ENCODE measurements at places on chromosomes 2 and 18.

GRCh38 chr2:23661276-23662050, 265.5 kb downstream of the ATAD2B start:
- no peak for DNase-seq

DNA sequence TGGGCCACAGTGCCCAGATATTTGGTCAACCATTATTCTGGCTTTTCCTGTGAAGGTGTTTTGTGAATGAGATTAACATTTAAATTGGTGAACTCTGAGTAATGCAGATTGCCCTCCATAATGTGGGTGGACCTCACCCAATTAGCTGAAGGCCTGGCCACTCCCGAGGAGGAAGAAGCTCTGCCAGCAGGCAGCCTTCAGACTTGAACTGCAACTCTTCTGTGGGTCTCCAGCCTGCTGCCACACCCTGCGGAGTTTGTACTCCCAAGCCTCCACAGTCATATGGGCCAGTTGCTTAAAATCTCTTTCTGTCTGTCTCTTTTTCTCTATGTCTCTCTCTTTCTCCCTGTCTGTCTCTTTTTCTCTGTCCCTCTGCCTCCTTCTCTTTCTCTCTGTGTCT, 262.7 kb downstream of the MYCN start:
- DNase-seq: no peak

- no peak for DNase-seq
Observed at GRCh38 chr18:57547260-57547659, 39.2 kb downstream of the FECH start.

- no peak for DNase-seq
Observed at GRCh38 chr18:61924550-61924949, 31.7 kb upstream of the RNF152 start.

GRCh38 chr2:140711867-140712266, 1418.9 kb downstream of the LRP1B start:
- no peak for DNase-seq

DNA sequence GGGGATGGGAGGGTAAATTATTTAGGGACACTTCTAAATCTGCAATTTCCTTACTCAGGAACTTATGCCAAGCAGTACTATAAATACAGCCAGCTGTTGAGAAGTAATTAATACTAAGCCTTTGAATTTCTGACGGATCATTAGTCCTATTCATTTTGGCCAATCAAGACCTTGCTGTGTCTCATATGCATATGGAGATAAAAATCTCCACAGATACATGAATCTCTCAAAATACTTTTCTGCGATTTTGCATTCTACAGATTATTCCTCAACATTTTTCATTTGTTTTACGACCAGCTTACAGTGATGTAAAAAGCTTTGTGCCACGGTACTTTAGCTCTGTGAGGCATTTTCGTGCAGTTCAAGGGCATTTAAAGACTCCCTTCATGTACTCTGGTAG, 16.7 kb downstream of the LANCL1 start:
- no peak for DNase-seq

DNA sequence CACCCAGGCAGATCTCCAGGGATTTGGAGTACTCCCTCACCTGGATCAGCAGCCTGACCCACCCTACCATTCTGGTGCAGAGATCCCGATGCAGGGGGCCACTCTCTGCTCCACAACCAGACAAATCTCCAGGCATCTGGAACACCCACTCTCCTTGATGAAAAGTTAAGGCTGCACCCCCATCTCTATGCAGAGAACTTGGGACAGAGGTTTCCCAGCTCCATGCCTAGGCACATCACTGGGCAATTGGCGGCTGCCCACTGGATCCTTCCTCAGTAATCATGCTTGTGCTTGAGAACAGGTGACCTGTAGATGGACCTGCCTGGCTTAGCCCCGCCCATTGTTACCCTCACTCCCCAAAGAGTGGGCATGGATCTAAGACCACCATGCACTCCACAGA, 624.9 kb downstream of the CBLN2 start:
- no peak for DNase-seq

DNA sequence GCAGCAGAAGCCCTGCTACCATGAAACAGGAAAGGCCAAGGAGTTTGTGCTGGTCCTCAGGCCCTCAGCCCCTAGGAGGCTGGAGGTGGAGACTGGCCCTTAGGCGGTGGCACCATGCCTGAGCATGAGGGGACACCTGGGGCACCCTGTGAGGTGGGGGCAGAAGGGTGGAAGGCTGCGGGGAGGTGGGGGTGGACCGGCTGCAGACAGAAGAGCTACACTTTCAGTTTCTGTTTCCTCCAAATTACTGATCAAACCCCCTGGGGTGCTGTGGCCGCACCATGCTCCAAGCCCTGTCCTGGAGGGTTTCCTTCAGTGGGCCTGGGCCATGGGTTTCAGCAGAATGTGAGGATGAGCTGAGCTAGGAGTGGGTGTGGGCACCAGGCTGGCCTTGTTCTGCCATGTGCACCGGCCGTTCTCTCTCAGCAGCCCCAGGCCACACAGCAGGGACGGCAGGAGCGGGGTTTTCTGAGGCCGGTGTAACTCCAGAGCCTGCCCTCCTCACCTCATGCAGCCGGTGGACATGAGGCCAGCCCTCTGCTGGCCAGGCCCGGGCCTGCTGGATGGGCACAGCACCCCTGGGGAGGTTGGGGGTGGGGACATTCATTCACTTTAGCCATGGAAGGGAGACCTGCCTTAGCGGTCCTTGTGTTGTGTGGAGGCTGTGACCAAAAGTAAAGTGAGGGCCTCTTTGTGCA, 51.5 kb downstream of the PLEKHB2 start:
- DNase-seq: no peak

DNA sequence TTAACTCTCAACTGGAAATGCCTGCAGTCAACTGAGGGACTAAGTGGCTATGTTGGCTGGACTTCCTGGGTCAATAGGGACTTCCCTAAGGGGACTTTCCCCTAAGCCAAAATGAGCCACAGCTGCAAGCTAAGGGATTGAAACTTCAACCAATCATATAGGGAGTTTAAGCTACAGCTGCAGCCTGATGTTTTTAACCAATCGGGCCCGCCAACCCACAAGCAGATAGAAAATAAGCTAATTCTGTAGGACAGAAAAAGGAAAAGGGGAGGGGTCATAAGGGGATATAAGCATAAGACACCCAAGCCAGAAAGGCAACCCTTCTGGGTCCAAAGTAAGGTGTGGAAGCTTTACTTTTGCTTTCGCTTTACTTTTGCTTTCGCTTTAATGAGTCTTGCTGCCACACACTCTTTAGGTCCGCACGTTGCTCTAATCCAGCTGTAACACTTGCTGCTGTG, 927.5 kb downstream of the ERBB4 start:
- no peak for DNase-seq

DNA sequence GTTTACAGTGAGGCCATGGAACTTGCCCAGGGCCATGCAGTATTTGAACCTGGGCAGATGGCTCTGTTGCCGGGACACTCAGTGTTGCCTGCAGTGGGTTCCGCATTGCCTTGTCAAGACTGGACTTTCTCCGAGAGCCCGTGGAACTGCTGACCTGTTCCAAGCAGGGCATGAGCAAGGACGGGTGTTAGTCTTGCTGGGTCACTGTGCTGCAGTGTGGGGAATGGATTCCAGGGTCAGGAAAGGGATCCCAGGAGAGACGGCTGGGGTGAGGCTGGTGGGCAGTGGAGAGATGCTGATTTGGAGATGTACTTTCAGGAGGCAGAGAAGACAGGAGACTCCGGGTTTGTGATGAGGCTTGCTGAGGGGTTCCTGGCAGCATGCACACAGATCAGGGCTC, 348.7 kb upstream of the HS6ST1 start:
- DNase-seq: no peak

DNA sequence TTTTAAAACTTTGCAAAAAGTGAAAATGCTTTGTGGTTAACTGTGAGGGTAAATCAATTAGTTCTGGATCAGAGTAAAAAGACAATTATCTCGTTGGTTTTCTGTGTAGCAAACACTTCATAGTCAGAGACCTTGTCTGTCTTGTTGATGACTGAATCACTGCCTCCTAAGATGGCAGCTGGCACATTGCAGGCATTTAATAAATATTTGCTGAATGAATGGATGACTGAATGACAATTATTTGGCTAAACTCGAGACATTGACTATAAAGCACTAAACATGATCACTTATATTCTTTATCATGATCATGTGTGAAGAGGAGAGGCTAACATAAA, 96.2 kb downstream of the MAIP1 start:
- no peak for DNase-seq

GRCh38 chr2:195338856-195339255, 318.2 kb upstream of the SLC39A10 start:
- no peak for DNase-seq

DNA sequence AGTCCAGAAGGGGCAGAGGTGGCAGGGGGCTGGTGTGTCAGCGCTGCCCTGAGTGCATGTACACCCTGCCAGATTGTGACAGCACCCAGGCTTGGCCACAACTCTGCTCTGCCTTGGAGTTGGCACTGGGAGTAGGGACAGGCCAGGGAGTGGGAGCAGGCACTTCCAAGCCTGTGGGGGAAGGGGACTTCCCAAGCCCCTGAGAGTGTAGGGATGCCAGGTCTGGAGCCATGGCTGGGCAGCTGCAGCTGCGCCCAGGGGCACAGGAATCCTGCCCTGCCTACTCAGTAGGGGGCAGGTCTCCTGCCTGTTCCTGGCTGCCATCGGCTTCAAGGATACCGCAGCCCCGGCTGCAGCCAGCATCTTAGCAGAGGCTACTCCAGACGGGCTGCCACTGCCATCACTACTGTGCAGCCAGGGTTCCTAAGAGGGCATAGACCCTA, 109.4 kb downstream of the CALCRL start:
- no peak for DNase-seq

DNA sequence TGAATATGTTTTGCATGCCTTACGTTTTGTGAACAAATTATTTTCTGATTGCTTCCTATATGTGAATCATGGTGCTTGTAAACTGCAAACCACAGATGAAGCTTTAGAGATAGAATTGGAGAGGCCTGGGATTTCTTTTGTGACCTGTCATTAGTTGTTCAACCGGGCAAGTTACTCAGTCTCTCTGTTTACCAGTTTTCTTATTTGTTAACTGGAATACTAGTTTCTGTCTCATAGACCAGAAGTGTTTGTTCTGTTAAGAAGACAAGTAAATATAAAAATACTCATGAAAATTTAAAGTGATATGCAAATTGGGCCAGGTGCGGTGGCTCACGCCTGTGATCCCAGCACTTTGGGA, 27.3 kb downstream of the DGKD start:
- no peak for DNase-seq

GRCh38 chr2:234178330-234179030, 128.0 kb downstream of the SPP2 start:
- no peak for DNase-seq

DNA sequence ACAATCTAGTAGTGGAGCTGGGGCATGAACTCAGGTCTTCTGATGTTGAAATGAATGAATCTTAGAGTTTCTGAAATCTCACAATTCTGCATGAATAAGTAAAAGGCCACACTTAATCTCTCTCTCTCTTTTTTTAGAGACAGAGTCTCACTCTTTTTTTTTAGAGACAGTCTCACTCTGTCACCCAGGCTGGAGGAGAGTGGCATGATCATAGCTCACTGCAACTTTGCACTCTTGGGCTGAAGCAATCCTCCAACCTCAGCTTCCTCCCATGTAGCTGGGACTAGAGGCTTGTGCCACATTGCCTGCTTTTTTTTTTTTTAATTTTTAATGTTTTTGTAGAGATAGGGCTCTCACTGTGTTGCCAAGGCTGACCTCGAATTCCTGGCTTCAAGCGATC, 68.9 kb upstream of the THOC1 start:
- DNase-seq: no peak

DNA sequence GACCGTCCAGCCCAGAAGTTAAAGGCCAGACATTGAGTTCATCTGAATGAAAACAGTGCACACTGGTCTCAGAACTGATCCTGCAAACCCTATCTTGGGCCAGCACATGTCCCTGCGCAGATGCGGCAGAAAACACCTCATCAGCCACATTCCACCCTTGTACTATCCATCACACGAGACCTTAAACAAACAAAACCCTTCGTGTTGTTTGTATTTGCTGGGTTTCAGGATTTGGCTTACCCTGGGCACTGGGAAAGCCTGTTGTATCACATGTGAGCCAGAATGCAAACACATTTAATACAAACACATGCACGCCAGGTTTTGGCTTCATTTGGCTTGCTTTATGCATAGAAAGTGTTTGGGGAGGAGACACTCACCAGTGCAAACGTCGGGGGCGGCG, 12.5 kb downstream of the WIPF1 start:
- no peak for DNase-seq

GRCh38 chr18:36352384-36352783, 54.9 kb downstream of the FHOD3 start:
- DNase-seq: peak; percentile 11

DNA sequence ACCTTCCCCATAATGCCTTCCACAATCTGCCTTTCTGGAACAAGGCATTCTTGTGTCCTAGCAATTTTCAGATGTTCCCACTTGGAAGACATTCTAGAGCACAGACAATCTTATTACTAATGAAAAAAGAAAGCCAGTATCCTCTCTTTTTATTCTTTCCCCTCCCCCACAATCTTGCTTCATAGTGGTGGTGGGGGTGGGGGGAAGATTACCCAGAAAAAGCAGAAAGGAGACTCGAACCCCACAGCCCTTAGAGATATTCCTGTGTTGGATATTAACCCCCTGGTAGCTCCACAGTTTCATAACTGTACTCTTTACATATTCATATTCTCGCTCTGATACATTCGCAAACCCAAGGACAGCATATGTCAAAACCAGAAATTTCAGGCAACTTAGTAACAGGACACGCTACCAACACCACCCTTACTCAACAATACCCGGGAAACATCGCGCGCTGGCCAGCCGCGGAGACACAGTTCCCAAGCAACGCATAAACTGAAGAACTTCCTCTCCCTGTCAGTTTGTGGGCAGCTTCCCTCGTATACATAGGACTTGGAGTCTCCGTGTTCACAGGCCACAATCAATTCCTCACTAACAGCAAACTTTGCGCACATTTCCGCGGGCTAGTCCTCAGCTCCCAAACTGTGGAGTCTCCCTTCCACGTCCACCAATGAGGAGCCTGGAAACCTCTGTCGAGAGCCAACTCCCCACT, 793 bp downstream of the NR4A2 start:
- DNase-seq: peak; percentile 64

DNA sequence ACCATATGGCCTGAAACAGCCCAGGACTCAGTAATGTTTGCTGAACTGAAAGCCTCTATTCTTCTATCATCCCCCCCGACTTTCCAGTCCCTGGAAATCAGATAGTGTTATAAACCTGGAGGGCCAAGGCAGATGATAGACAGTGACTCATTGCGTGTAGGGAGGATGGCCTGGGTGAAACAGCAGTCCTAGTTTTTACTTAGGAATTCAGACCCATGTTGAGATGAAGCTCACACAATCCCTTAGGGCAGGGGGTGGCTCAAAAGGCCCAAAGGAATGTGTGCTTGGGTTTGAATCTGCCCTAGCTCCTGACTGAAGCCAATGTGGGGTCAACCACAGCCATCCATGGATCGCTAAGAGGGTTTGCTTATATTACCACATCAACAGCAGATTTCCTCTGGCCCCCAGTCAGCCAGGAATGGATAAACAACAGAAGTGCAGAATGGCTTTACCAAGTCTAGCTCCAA, 43.9 kb upstream of the STPG4 start:
- DNase-seq: no peak

Data from head of caudate nucleus (tissue), 42 donors.